Inflammatory macrophage treated with lipopolysaccharide for 4 hours (primary cell): ENCODE measurements at places on chromosomes 12 and 14.

DNA sequence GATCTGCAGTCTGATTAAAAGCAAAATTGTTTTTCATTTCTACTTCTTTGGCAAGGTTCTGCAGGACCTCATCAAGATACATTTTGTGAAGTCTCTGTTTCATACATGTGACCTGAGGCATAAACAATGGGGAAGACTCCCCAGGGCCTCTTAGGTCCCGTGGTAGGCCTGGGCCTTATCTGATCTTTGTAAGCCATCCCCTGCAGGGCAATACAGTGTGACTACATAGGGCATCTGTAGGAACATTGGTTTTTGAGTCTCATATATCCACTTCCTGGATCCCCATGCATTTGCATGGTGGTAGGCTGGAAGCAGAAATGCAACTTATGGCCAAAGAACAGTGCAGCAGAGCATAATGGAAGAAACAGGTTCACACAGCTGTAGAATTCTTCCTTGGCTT, 6.0 kb downstream of the FAR2 start:
- peak; percentile 34 for DNase-seq

DNA sequence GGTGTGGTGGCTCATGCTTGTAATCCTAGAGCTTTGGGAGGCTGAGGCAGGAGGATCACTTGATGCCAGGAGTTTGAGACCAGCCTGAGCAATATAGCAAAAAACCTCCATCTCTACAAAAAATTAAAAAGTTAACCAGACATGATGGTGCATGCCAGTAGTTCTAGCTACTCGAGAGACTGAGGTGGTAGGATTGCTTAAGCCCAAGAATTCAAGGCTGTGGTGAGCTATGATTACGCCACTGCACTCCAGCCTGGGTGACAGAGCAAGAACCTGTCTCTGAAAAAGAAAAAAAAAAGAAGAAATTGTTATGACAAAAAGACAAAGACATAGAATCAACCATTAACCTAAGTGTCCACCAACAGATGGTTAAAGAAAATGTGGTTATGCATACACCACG, 2.1 kb upstream of the ATP23 start:
- DNase-seq, result peak; percentile 26

DNA sequence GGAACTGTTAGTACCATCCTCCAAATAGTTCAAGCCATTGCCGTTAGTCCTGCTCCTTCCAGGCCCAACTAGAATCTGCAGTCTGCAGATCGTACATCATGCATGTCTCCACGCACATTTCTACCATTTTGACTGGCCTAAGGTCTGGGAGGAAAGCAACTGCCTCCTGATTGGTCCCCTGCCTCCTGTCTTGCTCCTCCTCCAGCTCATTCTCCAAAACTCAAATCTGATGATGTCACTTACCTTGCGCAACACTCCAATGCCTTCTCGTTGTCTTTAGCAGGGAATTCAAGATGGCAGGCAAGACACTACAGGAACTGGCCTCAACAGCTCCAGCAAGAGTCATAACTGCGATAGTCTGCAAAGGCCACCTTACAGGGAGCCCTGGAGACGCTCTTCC, 9.7 kb upstream of the HCAR1 start:
- peak; percentile 44 for DNase-seq

DNA sequence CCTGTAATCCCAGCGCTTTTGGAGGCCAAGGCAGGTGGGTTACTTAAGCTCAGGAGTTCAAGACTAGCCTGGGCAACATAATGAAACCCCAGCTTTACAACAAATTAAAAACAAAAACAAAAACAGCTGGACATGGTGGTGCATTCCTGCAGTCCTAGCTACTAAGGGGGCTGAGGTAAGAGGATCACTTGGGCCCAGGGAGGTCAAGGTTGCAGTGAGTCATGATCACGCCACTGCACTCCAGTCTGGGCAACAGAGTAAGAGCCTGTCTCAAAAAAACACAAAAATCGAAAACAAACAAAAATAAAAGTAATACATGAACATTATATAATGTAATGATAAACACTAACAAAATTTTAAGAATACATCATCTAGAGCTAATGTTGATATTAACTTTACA, 46.2 kb upstream of the GRIP1 start:
- DNase-seq, result no peak

DNA sequence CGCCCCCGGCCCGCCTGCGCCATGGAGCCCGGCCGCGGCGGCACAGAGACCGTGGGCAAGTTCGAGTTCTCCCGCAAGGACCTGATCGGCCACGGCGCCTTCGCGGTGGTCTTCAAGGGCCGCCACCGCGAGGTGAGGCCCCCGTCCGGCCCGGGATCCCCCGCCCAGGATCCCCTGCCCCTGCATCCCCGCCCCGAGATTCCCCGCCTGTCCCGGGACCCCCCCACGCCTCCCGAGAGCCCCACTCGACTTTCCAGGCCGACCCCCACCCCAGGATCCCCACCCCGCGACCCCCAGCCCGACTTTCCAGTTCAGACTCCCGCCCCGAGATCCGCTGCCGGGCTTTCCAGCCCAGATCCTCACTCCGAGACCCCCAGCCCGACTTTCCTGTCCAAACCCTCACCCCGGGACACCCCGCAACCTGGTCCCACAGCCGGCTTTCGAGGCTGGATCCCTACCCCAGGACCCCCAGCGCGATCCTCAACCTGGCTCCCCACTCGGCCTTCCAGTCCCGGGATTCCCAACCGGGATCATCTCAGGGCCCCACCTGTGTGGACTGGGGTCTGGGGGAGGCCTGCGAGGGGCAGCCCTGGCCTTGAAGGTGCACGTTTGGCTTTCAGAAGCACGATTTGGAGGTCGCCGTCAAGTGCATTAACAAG, 688 bp downstream of the ULK1 start:
- no peak for DNase-seq

GRCh38 chr14:54550514-54550913, 16.4 kb upstream of the SAMD4A start:
- DNase-seq, result no peak

DNA sequence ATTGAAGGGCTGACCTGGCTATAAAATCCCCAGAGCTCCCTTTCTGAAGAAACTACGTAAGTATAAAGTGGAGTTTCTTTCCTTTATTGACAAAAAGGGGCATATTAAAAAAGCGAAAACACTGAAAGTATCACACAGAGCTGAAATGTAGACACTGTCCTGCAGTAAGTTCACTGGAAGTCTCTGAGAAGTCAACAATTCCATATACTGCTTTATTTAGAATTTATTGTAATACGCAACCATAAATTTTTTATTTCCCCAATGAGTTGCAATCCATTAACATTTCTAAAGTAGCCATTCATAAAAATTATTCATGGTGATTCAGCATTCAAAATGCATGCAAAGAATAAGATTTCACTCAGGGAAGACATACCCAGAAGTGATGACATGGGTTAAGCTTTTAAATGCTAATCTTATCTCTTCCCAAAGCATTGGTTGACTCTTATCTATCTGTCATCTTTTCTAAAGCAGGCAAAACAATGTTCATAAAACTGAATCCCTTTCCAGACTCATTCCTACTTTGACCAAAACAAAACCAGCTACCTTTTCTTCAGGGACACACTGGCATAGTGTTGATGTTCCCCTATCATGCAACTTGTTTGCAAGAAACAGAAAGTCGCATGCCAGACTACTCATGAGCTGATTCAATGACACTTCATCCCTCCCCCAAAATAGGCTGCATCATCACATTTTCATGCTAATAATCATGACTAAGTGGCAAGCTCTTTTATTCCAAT, 17.3 kb downstream of the KITLG start:
- DNase-seq, result no peak

DNA sequence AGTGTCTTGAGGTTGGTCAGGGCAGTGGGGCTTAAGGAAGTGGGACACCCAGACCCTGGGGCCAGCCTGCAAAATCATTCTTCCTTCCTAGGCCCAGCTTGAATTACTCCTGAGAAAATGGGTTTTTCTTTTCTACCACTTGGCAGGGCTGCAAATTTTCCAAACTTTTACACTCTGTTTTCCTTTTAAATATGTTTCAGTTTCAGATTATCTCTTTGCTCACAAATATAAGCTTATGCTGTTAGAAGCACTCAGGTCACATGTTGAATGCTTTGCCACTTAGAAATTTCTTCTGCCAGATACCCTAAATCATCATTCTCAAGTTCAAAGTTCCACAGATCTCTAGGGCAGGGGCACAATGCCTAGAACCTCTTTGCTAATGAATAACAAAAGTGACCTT, 2.9 kb upstream of the LGR5 start:
- no peak for DNase-seq

- no peak for DNase-seq
Observed at GRCh38 chr14:100739306-100739705, 12.6 kb downstream of the DLK1 start.

- DNase-seq, result no peak
Observed at GRCh38 chr14:75825147-75825592, 156.6 kb downstream of the TGFB3 start.

DNA sequence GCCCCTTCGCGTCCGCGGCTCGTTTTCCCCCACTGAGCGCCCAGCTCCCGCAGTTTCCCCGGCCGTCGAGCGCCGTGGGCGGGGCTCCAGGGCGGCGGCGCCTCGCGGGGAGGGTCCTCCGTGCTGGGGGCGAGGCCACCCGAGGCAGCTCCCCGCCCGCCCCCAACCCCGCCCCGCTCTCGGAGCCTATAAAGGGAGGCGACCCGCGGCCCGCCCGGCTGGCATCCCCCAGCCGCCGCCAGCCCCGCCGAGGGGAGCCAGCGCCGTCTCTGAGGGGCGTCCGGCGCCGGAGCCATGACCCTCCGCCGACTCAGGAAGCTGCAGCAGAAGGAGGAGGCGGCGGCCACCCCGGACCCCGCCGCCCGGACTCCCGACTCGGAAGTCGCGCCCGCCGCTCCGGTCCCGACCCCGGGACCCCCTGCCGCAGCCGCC, at the start of gene TAMALIN:
TAMALIN (plus strand) TSS at position 221 of the 432 bp plus-strand sequence; CDS start at position 295, 74 bp downstream.
- DNase-seq, result peak; percentile 60
